Fibroblast of the aortic adventitia (primary cell): ENCODE measurements at places on chromosomes 1 and 21. TPM values are rescaled to one million over a fixed set of nuclear protein-coding genes. Genes with fewer than 3 reads are reported as not detected.

PADI2 gene
- 0.09 and 0.16 TPM in 2 replicates for total RNA-seq

EPHB2 gene
- 3.8 and 24.9 TPM in 2 replicates for total RNA-seq

ESPN gene
- total RNA-seq: not detected in 2 replicates

TARS2 gene
- 9.8 and 15.9 TPM in 2 replicates for total RNA-seq

EXOSC10 gene
- total RNA-seq: 63.6 and 64.6 TPM in 2 replicates

ACTL8 gene
- not detected in 2 replicates for total RNA-seq

DNA sequence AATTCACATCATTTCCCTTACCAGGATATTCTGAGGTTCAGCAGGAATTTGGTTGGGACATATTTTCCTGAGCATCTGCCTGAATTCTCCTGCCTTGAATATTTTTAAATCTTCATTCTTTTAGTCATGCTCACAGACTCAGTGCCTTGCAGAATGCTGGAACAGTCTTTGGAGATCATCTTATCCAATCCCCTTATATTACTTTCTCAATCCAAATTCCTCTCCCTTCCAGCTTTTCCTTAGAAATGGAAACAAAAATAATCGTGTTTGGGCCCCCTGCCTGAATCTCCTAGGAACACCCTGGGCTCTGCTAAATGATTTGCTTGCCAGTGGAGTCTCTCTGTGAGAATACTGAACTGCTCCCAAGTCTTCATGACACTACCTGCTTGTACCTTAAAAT lies 38.4 kb downstream of the LHX8 start:
- DNase-seq: no peak

DNA sequence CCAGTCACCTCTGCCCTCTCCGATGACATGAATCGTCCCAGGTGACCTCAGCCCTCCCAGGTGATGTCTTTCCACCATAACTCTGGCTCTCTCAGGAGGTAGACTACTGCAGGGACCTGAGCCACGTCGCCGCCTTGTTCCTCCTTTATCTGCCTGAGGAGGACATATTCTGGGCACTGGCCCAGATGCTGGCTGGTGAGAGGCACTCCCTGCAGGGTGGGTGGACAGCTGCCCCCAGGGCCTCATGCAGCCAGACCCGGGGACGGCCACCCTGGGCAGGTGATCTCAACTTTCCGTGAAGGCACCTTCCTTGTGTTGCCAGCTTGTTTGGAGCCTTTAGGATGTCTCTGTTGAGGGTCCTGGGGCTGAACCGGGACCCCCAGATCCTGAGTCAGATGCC lies 13.9 kb upstream of the ZBTB17 start:
- no peak for DNase-seq

DNA sequence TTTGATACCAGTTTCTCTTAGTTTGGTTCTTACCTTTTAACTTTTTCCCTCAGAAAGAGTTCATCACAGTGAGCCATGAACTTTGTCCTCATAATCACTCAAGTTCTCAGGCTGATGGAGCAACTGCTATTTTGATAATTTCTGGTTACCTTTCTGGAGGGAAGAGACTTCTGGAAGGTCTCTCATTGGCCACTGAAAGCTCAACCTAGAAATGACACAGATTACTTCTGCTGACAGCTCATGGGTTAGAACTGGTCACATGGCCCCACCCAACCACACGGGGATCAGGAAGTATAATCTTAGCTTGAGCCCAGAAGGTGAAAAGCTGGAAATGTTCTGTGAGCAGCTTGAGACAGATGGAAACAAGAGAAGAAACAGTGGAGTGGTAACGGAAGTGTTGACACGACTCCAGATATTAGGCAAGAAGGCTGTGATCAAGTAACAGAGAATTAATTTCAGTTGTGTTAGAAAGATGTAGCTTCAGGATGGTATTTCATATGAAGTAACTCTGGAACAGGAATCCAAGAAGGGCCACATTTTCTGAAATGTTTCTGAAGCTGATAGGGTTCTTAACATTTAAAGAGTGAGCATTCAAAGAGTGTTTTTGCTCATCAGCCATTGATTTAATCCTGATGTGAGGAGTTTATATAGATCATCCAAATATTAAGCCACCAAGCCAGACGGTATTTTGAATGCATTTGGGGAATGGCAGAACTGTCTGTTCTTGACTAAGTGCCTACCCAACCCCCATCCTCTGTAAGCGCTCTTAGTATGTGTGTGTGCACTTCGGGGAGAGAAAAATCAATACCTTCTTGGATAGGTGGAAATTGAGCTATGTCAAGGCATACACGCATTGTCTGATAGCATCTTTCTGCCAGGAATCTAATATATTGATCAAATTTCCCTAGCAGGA lies 21.9 kb upstream of the XPR1 start:
- DNase-seq: peak; percentile 54

DNA sequence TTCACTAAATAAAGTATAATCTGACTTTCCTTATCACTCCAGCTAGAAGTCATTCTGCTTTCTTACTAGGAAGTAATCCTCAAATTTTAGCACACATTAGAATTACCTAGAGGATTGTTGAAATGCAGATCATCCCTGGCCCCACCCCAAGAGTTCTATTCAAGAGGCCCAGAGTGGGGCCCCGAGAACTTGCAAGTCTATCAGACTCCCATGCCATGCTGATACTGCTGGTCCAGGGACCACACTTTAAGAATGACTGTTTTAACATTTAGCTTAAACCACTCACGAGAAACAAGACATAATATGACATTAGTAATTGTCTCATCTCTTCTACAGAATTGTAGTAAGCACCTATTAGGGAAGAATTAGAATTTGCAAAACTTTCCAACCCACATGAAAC lies 7.7 kb upstream of the SYNJ1 start:
- DNase-seq: no peak

DNA sequence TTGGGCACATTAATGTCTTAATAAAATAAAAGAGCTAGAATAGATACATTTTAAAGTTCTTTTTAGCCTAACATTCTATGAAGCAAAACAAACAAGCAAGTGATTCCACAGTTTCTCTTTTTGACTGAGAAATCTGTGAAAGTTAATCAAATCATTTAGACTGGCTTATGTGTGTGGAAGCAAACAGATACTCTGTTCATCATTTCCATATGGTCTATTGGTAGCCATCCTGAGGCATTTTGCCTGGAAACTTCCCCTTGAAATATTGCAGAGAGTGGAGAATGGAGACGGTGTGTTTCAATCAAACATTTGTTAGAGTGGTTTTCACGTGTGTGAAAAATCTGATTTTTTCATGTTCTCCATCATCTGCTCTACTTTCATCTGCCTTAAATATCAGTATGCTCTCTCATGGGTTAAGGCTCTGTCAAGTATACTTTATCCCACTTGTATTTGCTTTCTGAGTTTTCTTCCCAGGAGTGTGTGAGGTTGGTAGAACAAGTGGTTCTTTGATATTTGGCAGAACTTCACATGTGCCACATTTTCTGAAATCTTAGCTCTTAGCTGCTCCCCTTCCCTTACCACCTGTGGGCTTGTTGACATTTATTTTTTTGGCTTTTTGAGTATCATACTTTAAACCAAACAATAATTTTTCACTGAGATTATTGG lies 139.1 kb upstream of the PTGFR start:
- DNase-seq: no peak

DNA sequence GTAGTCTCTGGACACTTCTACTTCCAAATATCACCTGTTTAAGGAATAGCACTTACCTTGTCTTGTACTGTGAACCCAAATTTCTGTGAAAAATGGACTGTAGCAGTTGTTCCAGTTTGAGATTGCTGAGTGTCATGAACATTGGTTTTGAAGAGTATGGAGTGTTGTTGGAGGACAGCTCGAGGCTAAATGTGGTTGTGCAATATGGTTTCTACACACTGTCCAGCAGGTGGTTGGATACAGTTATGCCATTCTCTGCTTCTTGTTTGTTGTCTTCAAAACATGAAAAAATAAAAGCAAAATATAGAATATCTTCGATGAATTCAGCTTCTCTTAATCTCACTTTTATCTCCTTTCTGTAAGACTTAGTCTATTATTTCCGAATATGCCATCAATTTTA lies 67.1 kb downstream of the DDR2 start:
- DNase-seq: no peak

GRCh38 chr1:111201275-111202090 lies 1.0 kb upstream of the DENND2D start:
- no peak for DNase-seq

DNA sequence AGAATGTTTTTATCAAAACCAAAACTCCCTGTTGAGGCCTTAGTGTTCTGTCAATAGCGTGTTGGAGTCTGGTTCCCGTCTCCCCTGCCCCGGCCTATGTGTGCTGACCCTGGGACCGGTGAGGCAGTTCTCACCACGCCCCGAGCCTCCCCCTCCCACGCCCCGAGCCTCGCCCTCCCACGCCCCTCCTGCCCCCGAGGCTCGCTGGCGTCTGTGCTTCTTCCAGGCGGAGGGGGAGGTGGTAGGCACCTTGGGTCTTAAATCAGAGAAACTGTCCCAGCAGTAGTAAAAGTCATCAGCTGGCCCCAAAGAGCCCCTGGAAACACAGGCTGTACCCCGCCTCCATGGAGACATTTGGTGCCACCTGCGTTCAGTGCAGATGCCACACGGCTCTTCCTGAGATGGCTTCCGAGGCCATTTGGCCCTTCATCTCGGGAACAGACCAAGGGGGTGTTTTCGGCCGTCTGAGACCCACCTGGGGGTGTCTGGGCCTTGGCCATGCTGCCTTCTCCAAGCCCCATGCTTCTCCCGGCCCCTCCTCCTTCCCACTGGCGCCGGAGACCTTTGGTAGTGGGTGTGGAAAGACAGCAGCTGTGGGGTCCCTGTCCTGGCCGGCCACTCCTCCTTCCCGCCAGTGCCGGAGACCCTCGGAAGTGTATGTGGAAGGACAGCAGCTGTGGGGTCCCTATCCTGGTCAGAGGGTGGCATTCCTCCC lies 44.7 kb downstream of the SKI start:
- DNase-seq: no peak

DNA sequence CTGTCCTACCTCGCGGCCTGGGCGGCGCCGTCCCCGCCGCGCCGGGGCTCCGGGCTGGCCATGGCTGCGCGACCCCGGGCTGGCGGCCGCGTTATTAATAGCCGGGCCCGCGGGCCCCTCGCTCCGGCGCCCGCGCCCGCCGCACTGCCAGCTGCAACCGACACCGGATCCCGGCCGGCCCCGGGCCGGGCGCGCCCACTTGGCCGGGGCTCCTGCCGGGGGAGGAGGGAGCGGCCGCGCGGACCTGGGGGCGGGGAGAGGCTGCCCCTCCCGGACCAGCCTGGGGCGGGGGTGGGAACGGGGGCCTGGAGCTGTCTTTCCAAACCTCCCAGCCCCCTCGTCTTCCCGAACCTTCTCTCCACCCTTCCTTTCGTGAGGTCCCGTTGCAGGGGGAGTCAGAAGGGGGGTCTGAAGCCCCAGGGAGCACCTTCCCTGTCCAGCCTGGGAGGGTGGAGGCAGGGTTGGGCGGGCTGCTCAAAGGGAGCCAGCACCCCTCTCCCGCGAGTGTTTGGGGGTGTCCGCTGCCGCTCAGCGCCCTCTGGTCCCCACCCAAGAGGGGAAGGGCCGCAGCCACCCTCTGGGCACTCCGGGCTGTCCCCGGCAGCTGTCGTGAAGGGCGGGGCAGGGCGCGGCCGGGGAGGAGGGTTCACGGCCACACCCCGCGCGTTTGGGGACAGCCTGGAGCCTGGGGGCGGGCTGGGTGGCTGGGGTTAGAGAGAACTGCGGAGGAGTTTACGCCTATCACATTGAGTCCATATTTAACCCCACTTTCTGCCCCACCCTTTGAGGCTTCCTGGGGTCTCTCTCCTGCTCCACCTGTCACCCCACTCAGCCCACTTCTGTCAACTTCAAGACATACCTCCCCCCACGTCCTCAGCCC lies at the start of gene SYNC:
TSS of gene SYNC (minus strand) at position 172 of the 880 bp plus-strand sequence. CDS start at position 62, 110 bp downstream.
- peak; percentile 90 for DNase-seq

GRCh38 chr1:211708006-211708405 lies 32.6 kb upstream of the NEK2 start:
- peak; percentile 28 for DNase-seq

DNA sequence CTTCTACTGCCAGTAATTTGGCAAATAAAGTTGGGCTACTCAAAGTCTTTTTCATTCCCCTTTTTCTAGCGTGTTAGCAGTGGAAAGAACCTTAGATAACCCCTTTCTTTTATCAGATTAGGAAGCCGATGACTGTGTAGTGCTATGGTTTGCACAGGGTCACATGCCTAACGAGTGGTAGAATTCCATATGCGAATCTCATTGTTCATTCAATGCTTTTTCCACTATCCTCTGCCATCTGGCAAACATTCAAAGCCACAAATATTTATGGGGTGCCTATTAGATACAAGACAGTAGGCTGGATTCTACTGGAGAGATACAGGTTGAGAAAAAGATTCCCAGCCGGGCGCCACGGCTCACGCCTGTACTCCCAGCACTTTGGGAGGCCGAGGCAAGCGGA lies 14.9 kb upstream of the IER5 start:
- peak; percentile 75 for DNase-seq

GRCh38 chr21:42560517-42561179 lies 47.0 kb downstream of the SLC37A1 start:
- DNase-seq: no peak
